ENCODE measurements at places on chromosomes 16 and 17.

- DNase-seq = no peak
These were observed 310.6 kb downstream of the SEC14L1 start for GRCh38 chr17:77451245-77451893.

- no peak for DNase-seq
These were observed 6.8 kb downstream of the TNRC6C start for GRCh38 chr17:77965352-77965751.

DNA sequence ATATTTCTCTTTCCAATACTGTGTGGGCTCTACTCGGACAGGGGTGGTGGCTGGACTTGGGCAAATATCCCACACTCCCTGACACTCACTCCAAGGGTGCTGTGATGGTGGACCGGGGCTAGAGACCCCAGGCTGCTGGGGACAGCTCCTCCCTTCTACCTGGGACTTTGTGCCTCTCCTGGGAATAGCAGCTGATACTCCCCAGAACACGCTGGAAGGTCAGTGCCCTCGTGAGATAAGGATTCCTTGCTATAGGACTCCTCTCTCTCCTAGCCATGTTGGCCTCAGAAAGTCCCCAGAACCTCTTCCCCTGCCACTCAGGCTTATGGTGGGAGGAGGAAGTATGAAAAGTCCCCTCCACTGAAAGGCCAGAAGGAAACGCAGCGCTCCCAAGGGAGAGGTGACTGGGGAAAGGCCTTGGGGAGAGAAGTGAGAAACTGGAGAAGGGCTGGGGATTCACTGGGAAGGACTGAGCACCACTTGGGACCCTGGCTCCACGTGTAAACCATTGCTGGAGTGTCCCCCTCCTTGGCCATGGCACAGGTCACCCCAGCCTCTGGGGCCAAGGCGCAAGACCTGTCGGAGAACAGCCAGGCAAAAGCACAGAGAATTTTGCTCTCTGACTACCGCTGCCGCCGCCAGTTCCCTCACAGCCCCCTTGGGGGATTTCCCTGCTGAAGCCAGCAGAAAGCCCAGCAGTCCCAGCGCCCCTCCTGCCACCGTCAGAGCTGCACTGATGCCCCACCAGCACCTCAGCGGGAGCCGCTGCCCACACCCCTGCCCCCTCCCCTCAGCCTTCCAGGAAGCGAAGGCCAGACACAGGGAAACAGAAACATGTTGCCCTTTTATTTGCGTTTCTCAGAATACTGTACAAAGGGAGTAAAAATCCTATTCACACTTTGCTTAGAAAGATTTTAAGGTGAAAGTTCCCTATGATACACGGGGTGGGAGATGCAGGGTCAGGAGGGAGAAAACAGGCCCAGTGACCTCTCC lies 2.1 kb upstream of the GSDMB start:
- peak; percentile 23 for DNase-seq

- no peak for DNase-seq
These were observed 97.8 kb upstream of the MED13 start for GRCh38 chr17:62162898-62163297.

- no peak for DNase-seq
These were observed 9.7 kb downstream of the CDH13 start for GRCh38 chr16:82636485-82636884.

DNA sequence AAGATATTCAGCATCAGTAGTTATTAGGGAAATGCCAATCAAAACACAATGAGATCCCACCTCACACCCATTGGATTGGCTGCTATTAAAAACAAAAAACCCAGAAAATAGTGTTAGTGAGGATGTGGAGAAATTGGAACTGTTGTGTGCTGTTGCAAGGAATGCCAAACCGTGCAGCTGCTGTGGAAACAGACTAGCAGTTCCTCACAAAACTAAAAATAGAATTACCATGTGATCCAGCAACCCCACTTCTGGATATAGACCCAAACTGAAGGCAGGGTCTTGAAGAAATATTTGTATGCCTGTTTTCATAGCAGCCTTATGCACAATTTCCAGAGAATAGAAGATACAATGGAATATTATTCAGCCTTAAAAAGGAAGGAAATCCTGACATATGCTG lies 46.0 kb downstream of the FOXK2 start:
- DNase-seq = no peak

DNA sequence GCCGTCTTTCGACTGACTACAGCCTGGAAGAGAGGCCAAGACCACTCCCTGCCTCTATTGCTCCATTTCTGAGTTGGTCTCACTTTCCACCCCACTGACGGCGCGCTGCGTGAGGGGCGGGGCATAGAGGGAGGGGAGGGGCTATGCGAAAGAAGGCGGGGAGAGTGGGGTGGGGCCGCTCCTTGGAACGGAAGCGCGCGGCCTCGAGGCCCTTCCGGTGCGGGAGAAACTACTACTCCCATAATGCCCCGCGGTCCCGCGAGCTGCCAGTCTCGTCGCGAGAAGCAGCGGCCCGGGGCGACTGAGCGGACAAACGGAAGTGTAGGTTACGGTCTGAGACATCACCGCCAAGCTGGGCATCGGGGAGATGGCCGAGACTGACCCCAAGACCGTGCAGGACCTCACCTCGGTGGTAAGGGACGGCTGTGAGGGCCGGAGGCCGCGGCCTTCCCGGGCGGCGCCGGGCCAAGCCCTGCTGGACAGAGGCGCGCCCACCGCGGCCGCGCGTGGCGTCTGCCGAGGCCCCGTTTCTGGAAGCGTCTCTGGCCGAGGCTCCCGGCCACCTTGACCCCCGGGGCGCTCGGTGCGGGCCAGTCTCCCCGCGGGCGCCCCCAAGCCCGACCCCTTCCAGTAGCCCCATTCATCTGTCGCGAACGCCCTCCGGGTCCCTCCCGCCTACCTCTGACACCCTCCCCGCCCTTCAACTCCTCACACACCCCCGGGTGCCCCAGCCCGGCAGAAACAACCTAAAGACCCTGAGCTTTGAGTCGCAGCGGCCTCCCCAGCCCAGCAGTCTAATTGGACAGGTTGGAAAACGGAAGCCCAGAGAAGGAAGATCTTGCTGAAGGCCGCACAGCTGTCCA lies at the start of gene HSBP1:
HSBP1 (plus strand) TSS at position 269 of the 863 bp plus-strand sequence; CDS start at position 368, 99 bp downstream.
- peak; percentile 93 for DNase-seq

- no peak for DNase-seq
These were observed 42.0 kb downstream of the MGAT5B start for GRCh38 chr17:76909971-76910760.

GRCh38 chr17:4998027-4998731 lies 429 bp downstream of the KIF1C start:
- DNase-seq = peak; percentile 13

DNA sequence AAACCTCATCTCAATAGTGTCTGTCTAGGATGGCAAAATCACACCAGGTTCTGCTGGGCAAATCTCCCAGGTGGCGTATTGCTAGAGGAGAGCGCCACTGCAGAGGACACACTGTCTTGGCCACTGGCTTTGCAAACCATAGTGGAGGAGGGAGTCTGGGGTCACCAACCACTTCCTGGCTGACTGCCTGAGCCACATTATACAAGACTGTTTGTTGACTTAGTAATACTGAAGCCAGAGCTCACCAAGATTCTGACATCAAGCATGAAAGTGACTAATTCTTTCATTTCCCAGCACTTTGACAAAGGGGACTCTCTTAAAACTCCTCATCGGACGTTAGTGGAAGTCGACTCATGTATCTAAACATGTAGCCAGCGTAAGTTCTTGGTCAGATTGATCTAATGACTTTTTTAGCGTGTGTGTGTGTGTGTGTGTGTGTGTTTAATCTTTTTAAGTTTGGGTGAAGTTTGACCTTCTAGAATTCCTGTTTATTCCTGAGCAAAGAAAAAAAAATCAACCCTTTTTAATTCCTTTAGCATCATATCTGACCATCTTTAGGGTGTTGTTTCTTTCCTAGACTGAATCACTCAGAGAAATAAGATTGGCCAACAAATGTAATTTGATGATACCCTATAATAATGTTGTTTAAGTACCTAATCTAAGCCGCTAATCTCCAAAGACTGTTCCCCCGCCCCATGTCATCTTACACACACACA lies 13.7 kb downstream of the PITPNC1 start:
- no peak for DNase-seq

GRCh38 chr17:36939802-36940312 lies 2.6 kb downstream of the LHX1 start:
- no peak for DNase-seq

DNA sequence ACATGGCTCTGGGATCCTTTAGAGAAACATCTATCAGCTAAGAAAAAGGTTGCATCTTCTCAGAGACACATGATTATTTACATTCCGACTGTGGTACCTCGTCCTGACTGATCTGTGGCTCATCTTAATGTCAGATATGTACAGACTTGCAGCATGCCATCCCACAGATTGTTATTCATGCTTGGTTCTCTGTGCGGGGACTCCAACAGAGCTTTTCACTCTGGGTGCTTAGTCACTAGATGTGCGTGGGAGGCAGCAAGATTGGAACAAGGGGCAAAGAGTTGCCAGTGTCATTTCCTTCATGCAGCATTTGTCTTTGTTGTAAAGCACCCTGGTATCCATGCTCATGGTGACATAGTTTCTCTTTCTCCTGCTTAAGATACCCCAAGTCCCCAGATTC lies 179.1 kb upstream of the CACNG5 start:
- peak; percentile 54 for DNase-seq

- DNase-seq = no peak
These were observed 144.9 kb downstream of the SOCS1 start for GRCh38 chr16:11111150-11111549.

GRCh38 chr17:5582209-5583185 lies 1.8 kb downstream of the NLRP1 start:
- no peak for DNase-seq

DNA sequence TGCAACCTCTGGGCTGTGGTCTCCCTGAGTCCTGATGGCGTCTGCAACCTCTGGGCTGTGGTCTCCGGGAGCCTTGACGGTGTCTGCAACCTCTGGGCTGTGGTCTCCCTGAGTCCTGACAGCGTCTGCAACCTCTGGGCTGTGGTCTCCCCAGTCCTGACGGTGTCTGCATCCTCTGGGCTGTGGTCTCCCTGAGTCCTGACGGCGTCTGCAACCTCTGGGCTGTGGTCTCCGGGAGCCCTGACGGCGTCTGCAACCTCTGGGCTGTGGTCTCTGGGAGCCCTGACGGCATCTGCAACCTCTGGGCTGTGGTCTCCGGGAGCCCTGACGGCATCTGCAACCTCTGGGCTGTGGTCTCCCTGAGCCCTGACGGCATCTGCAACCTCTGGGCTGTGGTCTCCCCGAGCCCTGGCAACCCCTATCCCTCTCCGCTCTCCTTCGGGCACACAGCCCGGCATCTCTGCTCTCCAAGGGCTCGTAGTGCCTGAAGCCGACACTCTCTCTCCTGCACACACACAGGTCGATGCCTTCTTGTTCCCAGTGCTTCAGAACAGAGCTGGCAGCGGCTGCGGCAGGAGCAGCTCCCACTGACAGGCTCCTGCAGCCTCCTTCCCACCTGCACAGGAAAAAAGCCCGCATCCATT lies 45.6 kb downstream of the METRNL start:
- DNase-seq = no peak

DNA sequence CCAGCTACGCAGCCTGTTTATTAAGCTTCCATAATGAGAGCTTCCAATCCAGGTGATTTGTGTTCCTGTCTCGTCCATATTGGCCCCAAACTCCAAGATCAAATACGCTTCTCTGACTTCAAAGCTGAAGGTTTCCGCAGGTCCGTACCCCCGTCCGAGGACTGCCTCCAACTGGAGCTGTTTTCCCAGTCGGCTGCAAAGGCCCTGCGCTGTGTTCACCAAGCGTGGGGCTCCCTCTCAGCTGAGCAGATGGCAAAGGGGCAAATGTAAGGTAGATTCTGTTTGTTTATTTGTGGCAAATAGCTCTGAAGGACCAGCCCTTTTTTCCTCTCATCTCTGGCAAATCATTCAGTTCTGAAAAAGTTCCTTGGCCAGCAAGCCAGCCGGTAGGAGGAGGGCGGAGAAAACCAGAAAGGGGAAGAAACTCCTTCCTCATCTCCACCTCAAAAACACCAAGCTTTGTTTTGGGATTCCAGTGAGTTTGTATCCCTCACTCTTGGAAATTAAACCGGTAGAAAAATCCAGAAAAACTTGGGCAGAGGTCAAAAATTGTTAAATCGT lies 35.2 kb downstream of the NXN start:
- DNase-seq = no peak

- peak; percentile 81 for DNase-seq
These were observed 39.4 kb upstream of the RAI1 start for GRCh38 chr17:17641621-17642409.

GRCh38 chr17:61467416-61468262 lies 15.4 kb downstream of the TBX4 start:
- no peak for DNase-seq

GRCh38 chr16:66103211-66103610 lies 263.3 kb upstream of the CDH5 start:
- no peak for DNase-seq

DNA sequence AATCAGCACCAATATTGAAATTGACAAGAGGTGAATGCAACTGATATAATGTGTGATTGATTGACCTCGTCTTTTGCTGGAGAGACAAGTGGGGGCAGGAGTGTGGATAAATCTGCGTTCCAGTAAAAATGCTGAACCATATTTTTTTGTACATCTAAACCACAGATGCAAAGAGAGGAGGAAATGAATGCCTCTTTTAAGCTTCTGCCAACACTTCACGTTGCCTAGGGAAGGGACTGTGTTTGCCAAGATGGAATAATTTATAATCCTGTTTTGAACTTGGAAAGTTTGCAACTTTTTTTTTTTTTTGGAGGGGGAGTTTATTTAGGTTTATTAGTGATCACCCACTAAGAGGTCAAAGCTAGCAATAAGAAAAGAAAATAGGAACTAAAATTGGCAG lies 288.2 kb upstream of the EEF2KMT start:
- DNase-seq = no peak

DNA sequence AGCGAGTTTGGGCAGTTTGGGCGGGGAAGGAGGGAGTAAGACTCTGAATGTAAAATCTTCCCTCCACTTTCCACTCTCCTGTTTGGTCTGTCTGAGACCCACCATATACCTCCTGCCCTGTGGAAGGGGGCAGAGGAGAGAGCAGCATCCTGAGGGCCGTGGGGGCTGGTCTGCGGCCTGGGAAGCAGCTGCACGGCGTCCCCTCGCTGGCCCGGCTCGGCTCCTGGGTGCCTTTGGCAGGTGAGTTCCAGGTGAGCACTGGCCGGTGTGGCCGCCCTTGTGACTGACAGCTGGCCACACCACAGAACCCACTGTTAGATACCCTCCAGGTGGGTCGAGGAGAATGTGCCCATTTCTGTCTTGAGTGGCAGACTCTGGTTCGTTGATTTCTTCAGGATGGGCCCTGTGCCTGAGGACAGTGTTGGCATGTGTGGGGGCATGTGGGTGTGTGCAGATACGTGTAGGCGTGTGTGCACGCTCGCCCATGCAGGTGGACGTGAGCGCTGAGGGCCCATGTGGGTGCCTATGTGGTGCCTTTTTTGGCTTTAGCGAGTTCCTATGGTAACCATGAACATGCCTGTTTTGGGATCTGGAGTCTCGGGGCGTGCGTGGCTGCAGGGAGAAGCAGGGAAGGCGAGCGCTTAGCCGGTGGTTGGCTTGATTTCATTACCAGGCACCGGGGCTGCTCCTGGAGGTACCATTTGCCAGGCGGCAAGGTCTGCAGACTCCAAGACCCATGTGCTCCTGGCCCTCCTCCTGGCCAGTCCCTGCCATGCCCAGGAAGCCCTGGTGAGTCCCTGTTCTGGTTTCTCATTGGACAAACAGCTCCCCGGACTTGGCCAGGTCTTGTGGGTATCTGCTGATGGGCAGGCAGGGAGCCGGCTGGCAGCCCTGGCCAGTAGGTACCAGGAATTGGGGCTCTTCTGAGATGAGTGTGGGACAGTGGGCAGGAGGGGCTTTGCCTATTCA lies 12.4 kb downstream of the RAP1GAP2 start:
- no peak for DNase-seq
